ENCODE measurements at places on chromosomes 1 and 21.

- DNase-seq, result no peak
These were observed 642 bp downstream of the TRIM62 start for GRCh38 chr1:33180911-33181890.

DNA sequence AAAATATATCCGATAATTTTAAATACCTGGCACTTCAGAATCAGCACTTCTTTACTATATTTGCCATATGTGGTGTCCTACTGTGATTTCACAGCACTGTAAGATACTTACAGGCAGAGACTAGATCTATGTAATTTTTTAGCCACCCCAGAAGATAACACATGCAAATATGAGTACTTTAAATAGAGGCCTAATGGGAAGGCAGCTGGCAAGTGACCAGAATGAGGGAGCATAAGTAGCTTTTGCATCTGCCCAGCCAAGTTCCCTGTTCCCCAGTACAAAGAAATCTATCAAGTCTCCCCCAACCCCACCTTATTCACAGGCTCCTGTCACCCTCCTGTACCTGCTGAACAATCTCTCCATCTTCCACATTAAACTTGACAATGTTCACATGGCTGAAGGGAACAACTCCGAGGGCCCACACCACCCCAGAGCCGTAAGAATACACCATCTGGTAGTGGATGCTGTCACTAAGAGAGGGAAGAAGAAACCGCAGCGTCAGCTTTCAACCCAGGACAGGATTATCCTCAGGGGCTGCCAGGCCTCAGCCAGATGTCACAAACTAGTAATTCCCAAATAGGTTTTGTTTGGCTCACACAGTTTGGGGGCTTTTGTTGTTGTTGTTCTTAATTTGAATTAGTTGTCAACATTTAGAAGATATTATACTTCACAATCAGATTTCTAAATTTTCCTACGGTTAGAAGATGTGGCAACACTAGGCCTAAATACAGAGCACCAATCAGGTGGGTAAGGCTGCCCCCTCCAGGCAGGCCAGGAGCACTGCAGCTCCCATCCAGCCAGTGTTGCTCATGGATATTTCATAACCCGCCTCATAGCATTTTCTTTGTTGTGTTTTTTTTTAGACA is 10.4 kb downstream of the EMC1 start:
- DNase-seq, result peak; percentile 10

- no peak for DNase-seq
These were observed 385.6 kb upstream of the PKN2 start for GRCh38 chr1:88298506-88298905.

GRCh38 chr1:204503913-204504519 is 9.4 kb upstream of the PIK3C2B start:
- no peak for DNase-seq

- no peak for DNase-seq
These were observed 69.0 kb downstream of the HMCN1 start for GRCh38 chr1:185803241-185803640.

DNA sequence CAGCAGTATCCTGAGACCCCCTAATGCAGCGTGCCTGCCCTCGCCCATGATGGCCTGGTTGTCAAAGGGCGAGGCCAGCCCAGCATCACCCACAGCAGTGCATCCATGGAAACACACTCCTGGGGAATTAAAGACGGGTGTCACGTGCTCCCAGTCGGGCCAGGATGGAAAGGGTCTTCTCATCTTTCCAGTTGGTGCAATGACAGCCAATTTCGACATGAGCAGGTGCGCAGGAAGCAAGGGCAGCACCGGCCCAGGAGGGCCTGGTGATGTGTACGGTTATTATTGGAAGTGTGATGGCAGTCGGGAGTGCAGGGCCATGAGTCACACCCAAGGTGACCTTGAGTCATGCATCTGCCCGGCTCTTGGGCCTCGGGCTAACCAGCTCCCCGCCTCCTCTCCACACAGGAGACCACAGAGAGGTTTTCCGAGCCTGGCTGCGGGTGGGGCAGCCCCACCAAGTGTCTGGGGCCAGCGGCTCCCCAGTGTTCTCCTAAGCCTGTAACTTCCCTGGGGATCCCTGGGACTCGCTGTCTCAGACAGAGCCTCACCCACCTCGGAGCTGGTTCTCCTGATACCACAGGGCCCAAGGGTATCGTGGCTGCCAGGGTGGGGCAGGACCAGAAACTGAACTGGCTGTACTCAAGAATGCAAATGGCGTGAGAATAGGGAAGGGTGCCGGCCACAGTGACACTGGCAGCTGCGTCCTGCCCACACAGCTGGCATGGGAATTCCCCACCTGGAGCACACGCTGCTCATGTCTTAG is 119.8 kb downstream of the SIK1 start:
- DNase-seq, result no peak

GRCh38 chr1:25182629-25183028 is 49.7 kb downstream of the SYF2 start:
- no peak for DNase-seq
